ENCODE measurements at places on chromosomes 12 and 14. TPM values are rescaled to one million over a fixed set of nuclear protein-coding genes. Genes with fewer than 3 reads are reported as not detected.

DNA sequence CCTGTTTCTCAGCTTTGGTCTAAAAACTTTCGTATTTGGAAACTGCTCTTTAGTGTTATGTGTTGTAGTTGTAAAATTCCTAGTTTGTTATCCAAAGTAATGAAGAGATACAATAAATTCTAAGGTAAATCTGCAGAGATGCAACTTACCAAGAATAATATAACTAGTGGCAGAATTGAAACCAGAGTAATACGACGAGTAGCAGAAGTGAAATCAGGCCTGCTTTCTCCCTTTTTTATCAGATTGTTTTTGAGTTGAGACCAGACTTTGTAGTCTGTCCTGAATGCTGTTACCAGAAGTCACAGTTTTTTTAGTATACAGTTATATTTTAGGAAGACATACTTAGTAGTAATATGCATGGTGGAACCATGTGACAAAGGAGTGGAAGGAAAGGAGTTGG lies 12.5 kb downstream of the PAPOLA start:
- peaks cover 92% of the 10 kb centered on the region for H3K4me1 ChIP-seq
- no peaks in the 10 kb centered on the region for H3K36me3 ChIP-seq
- H3K4me3 ChIP-seq, result no peak overlapping the region
- H3K27me3 ChIP-seq, result no peaks in the 10 kb centered on the region
- no peak overlapping the region for H3K27ac ChIP-seq

GRCh38 chr12:109523504-109523903 lies 46.1 kb downstream of the UBE3B start:
- DNase-seq, result no peak
- H3K27me3 ChIP-seq, result no peaks in the 10 kb centered on the region
- H3K4me3 ChIP-seq, result no peak overlapping the region
- H3K27ac ChIP-seq, result peak overlapping the region; percentile 72
- peaks cover 82% of the 10 kb centered on the region for H3K36me3 ChIP-seq

DNA sequence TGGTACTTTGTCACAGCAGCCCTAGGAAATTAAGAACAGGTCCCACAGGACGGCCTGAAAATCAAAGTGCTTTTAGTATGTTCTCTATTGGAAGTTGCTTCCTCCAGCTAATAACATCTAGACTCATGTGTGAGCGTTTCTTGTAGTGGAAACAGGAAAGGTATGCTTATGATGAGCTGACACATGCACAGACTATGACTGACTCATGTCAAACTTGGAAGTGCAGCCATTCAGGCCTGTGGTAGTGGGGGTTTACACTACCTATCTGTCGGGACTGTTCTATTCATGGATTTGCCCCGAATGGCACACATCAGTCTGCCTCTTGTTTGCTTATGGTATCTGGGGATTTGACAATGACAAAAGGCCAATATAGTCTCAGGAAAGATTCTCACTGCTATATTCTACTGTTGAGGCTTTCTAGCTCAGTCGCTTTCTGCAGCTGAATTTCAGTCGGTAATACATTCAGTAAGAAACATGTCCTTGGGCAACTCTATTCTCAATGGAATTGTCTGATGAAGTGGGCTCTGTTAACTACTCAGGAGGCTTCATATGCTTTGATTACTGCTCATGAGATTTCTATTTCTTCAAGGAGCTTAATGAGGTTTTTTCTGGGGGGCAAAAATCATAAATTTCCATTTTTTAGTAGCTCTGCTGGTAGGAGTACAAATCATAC lies 270.3 kb upstream of the DAAM1 start:
- no peaks in the 10 kb centered on the region for H3K36me3 ChIP-seq
- no peaks in the 10 kb centered on the region for H3K27me3 ChIP-seq
- no peak for DNase-seq
- H3K27ac ChIP-seq, result no peak overlapping the region

DNA sequence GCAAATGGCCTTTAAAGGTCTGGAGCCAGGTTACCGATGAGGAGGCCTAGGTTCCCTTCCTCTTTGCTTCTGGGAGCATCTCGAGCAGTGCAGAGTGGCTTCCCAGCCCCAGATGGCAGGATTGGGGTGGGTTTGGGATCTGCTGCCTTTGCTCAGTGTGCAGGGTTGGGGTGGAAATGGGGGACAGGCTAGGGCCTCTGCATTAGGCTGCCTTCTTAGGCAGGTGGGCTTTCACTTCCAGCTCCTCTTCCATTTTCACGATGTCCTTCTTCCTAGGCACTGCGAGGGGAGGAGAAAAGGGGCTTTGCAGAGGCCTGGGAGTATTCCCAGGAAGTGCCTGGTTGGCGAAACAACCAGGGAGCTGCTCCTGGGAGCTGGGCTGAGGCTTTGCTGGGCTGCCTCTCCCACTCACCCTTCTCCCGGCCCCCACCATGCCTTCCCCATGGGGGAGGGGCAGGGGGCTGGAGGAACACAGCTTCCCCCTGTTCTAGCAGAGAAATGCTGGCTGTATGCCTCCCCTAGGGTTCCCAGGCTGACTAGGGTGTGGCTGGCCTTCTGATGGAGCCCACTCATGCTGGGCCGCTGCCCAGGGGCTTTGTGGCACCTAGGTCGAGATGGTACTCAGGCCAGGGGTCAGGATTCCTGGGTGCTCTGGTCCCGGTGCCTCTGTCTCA lies 2.4 kb downstream of the NR4A1 start:
- no peaks in the 10 kb centered on the region for H3K27me3 ChIP-seq
- H3K27ac ChIP-seq, result peak overlapping the region; percentile 99
- no peak for DNase-seq
- peak overlapping the region; percentile 77 for H3K4me3 ChIP-seq

GRCh38 chr12:104249017-104249416 lies 33.4 kb downstream of the TXNRD1 start:
- H3K4me1 ChIP-seq, result peaks cover 1% of the 10 kb centered on the region
- no peaks in the 10 kb centered on the region for H3K27me3 ChIP-seq
- no peak overlapping the region for H3K27ac ChIP-seq

The CCDC175 gene
- total RNA-seq, result not detected

The NTF3 gene
- 0.99 TPM for total RNA-seq

The MORN3 gene
- not detected for total RNA-seq

The PPM1H gene
- 6.0 TPM for total RNA-seq

Data from left ventricle myocardium inferior (tissue), 1 donor.